ENCODE measurements at places on chromosomes 11 and 22.
A peak's percentile ranks its signal among the peaks of the same experiment; 100 is the strongest.

DNA sequence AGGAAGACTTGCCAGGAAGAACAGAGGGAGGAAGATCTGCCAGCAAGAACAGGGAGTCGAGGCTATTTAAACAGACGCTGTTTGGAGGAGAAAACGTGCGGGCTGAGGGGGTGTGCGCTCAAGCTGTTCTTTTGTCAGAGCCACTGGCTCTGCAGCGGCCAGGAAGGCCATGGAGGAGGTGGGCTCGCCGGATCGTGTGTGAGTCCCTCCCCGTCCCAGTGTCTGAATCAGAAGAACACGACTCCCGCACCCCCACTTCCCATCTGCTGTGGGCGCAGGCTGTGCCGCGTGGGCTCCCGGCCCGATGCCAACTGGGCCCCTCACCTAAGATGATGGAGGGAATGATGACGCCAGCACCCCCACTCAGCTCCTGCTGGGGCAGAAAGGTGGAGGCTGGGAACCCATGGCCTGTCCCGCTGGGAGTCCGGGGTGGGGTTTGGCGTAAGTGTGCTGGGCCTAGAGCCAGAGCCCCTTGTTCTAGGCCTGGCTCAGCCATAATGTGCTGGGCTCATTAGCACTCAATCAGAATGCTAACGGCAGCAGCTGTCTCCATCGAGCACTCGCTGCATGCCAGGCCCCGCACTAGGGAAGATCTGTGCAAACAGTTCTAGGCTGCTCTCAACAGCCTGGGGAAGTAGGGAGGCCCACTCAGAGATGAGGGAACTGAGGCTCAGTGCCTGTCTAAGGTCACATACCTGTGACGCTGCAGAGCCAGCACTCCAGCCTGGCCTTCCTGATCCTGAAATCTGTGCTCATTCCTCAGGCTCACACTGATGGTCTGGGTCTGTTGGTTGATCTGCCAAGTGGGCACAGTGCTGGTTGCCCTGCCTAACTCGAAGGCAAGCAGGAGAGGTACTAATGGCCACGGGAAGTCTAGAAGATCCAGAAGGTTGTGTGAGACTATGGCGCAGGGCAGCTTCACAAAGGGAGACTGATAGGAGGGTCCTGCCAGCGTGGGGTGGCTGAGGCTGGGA, 11.5 kb downstream of the NPTXR start:
- no peak for DNase-seq

- DNase-seq = no peak
Observed at GRCh38 chr11:115766561-115766960, 262.3 kb upstream of the CADM1 start.

DNA sequence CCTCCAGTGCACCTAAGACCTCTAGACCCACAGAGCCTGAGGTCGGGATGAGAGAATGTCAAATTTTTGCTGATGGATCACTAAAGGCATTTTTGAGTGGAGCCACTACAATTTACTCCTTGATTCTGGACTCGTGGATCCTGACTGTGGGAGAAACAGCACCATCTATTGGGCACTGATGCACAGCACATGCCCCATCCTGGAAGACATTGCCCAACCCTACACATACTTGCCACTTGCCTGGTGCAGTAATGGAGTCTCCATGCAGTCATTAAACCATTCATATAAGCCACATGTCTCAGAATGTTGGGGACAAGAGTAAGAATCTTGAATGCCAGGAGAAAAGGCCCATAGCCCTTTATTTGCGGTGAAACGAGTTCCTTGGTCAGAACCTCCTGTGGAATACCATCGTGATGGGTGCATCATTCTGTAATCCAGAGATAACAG, 103.9 kb downstream of the GGTLC2 start:
- no peak for DNase-seq

- no peak for DNase-seq
Observed at GRCh38 chr22:19841641-19842392, 12.9 kb downstream of the GNB1L start.

DNA sequence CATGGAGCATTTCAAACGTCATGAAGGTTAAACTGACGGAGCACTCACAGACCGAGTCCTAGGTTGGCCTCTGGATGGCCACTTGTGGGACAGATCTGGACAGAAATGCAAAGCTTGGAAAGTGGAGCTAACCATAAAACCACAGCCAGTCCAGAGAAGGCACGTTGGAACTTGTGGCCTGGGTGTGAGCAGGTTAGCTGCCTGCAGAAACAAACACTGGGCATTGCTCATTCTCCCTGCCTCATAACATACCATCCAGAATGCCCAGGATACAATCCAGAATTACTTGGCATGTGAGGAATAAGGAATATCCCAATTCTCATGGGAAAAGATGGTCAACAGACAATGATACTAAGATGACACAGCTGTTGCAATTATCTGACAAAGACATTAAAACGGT, 1005.0 kb downstream of the TBC1D22A start:
- DNase-seq = no peak

- DNase-seq = no peak
Observed at GRCh38 chr11:8283465-8284230, 20.0 kb upstream of the LMO1 start.

GRCh38 chr11:69134957-69135356, 20.8 kb upstream of the SMIM38 start:
- no peak for DNase-seq

DNA sequence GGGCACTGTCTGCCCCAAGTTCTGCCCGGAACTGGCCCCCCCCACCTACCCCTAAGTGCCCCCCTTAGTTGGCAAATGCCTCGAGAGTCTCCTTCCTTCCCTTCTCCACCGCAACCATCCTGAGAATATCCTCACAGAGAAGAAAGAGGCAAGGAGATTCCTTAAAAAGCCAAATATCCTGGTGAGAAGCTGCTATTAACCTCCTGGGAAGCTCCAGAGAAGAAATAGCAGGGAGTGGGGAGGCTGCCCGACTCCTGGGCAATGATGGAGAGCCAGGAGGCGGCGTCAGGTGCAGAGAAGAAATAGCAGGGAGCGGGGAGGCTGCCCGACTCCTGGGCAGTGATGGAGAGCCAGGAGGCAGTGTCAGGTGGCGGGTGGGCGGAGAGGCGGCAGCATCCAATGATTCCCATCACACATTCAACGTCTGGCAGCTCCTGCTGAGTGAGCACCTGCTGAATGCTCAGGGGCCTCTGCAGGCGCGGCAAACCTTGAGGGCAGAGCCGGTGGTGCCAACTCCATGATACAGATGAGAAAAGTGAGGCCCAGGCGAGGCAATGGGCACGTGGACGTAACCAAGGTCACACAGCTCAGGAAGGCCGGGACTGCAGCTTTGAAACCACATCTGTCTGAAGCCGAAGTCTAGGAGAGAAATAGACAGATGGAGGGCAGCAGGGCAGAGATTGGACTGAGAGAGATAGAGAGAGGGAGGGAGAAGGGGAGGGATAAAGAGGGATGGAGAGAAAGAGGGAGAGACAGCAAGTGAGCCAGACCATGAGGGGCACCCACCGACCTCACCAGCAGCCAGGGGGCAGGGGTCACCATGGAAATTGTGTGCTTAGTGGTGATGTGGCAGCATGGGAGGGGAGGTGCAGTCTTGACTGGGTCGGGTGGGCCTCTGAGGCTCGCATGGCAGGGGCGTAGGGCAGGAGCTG, 58.3 kb downstream of the CYTH4 start:
- DNase-seq = no peak

DNA sequence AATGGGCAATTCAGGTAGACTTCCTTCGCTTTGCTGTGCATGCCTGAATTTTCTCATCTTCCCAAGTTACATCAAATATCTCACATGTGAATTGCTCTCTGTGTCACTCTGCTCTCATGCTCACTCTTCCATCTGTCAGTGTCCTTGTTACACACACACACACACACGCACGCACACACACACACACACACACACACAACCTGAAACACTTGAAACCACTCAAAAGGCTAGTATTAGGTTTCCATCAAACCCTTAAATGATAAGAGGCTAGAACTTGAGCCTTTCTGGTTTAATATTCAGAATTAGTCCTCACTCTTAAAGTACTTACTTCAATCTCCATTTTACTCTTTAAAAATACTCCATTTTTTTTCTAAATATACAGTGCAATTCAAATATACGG, 282.4 kb downstream of the C11orf87 start:
- no peak for DNase-seq

DNA sequence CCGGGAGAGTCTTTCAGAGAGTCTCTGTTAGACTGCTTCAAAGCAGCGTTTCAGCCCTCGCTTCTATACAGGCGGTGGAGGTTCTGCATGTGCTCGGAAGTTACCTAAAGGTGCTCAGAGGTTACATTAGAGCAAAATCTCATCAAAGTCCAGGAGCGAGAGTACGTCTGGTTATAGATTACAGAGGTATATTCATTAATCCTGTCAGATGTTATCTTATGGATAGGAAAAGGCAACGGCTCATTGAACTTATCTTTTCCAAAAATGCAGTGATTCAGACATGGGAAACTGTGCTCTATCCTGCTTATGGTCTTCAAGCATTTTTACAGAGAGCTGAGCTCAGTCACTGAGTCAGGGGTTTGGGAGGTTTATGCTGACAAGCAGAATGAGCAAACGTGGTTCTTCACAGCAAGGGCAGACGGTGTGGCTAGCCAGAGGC, 9.1 kb upstream of the ZBED5 start:
- DNase-seq = peak; percentile 85

GRCh38 chr22:30336752-30337460, 10.2 kb upstream of the TBC1D10A start:
- DNase-seq = no peak

DNA sequence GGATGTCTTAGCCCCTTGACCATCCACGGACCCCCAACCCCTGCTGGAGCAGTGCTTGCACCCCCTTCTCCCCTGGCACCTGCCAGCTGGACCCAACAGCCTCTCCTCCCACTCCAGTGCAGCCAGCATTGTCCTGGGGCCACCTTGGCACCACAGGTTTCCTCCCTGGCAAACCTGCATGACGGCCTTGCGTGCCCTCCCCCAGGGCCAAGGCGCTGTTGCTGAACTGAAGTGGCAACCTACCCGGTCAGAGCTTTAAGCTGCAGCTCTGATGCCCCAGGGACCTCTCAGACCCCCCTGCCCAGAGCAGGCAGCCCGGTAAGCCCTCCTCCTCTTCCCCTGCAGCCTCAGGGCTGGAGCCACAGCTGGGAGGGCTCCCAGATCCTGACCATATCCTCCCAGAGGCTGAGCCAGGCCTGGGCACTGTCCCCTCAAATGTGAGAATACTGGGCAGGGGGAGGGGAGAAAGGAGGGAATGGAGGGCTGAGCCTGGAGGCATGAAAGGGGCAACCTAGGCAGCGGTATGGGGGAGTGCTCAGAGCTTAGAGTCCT, 1.8 kb upstream of the LRRC75B start:
- DNase-seq = no peak

DNA sequence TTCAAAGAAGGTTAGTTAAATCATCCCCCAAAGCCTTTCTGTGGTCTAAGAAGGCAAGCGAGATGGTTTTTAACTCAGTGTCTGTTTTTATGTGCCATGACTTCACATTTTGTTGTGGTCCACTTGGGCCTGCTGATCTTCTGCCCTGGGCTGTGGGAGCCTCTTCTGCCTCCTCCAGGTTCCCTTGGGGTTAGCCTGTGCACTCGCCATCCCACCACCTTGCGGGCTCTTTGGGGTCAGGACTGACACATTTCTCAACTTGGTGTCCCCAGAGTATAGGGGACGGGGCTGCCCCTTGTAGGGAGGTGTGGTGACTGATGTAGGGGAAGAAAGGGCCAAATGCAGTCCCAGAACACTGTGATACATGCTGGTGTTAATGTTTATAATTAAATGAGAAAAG, 207.0 kb downstream of the TBC1D22A start:
- no peak for DNase-seq

DNA sequence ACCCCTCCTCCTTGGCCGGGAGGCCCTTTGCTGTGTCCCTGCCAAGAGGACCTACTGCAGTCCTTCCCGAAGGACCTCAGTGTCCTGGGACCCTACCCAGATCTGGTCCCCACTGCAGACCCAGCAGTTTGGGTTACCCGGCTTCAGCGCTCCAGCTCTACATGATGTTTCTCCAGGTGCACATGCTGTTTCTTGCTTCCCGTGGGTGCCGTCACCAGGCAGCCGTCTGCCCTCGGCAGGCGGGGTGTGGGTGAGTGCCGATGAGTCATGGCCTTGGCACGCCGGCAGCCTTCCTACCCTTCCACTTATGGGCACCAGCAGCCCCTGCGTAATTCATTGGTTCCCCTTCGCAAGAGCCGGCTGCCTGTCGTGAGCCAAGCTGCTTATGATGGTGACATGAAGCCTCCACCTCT, 101.8 kb downstream of the BCR start:
- peak; percentile 91 for DNase-seq
